Endothelial cell (in vitro differentiated cells): ENCODE measurements at places on chromosomes 12 and 14. TPM values are rescaled to one million over a fixed set of nuclear protein-coding genes. Genes with fewer than 3 reads are reported as not detected.

DNA sequence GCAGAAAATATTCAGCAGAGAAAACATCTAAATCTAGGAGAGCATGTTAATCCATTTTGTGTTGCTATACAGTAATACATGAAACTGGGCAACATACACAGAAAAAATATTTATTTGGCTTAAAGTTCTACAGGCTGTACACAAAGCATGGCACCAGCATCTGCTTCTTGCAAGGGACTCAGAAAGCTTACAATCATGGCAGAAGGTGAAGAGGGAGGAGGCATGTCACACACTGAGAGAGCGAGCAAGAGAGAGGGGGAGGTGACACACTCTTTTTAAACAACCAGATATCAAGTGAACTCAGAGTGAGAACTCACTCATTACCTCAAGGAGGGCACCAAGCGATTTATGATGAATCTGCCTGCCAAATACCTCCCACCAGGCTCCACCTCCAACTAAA lies 94.2 kb upstream of the CNOT2 start:
- H3K27ac ChIP-seq, result no peak overlapping the region
- no peak overlapping the region for H3K4me3 ChIP-seq
- H3K4me1 ChIP-seq, result no peaks in the 10 kb centered on the region
- DNase-seq, result no peak
- H3K27me3 ChIP-seq, result peaks cover 3% of the 10 kb centered on the region
- peaks cover under 1% of the 10 kb centered on the region for H3K36me3 ChIP-seq

- DNase-seq, result no peak
- H3K27ac ChIP-seq, result no peak overlapping the region
- no peaks in the 10 kb centered on the region for H3K36me3 ChIP-seq
- H3K27me3 ChIP-seq, result peaks cover 1% of the 10 kb centered on the region
These were observed 124.2 kb downstream of the NPAS3 start for GRCh38 chr14:33062881-33063280.

GRCh38 chr14:21017528-21018245 lies 7.2 kb downstream of the NDRG2 start:
- no peak overlapping the region for H3K4me3 ChIP-seq
- peaks cover 8% of the 10 kb centered on the region for H3K27me3 ChIP-seq
- no peak overlapping the region for H3K27ac ChIP-seq
- no peak for DNase-seq
- H3K36me3 ChIP-seq, result peaks cover 25% of the 10 kb centered on the region

The SLC6A13 gene
- 0.90 TPM for total RNA-seq

The PRR4 gene
- 3.7 TPM for total RNA-seq
